ENCODE measurements at places on chromosomes 2 and 18.

- DNase-seq = no peak
These were observed 68.3 kb downstream of the TET3 start for GRCh38 chr2:74052732-74053710.

DNA sequence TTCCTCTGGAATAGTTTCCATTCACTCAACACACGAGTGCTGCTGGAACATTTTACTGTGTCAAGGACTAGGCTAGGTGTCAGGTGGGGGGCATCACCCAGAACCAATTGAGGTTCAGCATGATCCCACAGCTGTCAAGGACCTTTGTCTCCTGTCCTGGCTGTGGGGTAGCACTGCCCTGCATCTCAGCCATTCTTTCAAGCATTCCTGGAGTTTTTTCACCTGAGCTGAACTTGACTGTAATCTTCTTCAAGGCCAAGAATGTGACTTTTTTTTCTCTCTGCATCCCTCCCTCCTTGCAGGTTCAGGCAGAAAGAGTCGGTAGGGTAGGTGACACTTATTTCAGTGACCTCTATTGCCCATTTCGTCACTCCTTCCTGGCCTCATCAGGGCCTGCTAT, 3.5 kb downstream of the MAPK4 start:
- no peak for DNase-seq

DNA sequence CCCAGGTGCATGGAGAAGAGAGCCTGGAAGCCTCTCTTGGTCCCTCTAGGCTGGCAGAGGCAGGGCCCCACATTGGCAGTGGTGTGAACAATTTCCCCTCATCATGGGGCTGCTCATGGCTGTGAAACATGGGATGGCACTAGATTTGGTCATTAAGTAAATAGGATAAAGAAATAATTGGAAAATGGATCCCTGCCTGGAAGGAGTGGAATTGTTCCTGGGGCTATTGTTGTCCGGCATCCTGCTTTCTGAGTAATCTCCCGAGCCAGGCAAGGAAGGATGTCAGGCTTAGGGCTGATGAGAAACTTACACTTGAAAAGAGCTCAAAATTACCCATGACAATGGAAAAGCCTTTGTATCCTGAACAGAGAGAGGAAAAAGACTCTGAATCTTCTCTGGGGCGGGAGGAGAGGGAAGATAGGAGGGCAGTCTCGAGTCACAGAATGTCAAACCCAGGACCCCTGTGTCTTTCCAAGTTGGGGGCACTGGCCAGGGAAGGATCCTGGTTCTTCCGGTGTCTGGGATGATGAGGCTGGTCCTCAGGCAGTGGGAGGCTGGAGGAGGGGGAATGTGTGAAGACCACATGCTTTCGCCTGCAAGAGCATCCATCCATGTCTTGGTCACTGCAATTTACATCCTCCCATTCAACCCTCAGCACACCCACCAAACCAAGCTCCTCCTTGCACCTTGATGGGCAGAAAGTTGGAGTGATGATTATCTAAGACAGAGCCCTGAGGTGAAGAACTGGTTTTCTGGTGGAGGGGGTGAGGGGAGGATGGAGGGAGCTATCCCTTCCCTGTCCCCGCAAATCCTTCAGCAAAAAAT, 27.1 kb upstream of the STEAP3 start:
- no peak for DNase-seq

- no peak for DNase-seq
These were observed 1076.5 kb upstream of the ZEB2 start for GRCh38 chr2:145596416-145596815.

- no peak for DNase-seq
These were observed 300.6 kb upstream of the SALL3 start for GRCh38 chr18:78679031-78679430.

DNA sequence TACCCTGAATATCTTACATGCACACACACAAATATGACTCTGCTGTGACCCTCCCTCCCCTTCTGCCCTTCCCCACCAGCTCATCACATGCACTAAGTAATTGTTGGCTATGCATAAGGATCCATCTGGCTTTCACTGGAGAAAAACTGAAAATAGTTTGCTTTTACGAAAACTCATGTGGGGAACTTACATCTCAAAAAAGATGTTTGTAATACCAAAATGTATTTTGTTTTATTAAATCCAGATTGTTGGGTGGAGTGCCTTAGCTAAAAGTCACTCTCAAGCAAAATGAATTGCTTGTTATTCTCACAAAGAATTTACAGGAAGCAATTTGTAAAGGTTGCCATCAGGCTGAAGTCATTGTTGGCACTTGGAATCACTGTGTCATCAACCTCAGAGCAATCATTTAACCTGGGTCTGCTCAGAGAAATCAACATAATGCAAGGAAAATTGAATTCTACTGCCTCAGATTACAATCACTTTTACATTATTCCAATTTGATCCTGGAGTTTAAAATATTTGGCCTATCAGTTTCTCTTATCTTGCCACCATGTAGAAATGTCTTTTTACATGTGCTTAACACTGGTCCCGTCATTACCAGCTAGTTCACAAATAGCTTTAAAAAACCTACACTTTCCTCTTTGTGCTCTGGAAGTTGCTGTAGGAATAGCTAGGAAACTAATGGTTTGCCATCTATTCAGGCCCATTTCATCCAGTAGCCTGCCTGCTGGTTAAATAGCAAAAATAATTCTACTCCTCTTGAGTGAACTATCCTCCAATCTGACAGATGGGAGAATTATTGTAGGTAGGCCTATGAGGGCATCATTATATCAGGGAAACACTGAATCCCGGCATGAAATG, 90.3 kb upstream of the TMEM17 start:
- DNase-seq = no peak

DNA sequence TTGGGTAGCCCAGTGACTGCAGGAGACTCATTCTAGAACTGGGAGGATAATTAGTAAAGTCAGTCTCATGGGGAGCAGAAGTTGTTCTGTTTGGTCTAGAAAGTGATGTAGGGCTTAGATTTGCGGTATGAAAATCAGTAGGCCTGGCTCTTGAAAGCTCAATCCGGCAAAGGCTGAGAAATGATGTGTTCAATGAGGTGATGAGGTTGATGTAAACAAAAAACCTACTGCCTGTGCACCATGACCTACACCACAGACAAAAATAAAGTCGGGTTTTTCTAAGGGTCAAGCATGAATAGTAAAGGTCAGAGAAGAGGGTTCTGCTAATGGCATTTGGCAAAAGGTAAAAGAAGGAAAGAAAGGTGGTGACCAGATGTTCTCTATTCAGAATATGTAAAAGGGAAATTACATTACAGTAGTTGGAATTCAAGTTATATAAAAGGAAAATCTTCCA, 80.8 kb upstream of the COL5A2 start:
- DNase-seq = no peak

DNA sequence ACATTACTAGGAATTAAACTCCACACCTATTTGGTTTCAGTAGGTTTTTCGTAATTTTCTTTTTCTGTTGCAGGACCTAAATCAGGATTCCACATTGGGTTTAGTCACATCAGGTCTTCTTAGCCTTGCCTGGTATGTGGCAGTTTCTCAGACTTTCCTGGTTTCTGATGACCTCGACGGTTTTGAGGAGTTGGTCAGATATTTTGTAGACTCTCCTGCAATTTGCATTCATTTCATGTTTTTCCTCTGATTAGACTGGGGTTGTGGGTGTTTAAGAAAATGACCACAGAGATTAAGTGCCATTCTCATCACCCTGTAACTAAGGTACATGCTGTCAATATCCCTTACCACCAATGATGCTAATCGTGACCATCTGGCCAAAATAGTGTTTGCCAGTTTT, 97.3 kb upstream of the ST6GAL2 start:
- DNase-seq = no peak

DNA sequence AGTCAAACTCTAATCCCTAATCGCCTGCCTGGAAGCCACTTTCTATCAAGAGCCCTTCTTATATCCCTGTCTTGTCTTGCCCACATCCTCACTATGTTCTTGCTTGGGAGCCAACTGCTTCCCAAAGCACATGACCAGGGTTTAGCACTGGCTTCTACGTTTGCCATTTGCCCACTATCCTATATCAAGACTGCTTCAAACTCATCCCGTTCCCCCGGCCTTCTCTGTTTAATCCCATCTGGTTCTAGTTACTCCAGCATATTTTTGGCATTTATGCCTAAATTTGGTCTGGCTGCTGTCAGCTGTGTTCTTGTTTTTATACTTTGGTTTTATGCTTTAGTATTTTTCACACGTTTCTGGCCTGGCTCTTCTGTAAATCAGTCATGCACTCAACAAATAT, 40.2 kb downstream of the POLR1A start:
- no peak for DNase-seq

GRCh38 chr18:4586731-4587130, 131.6 kb upstream of the DLGAP1 start:
- no peak for DNase-seq

GRCh38 chr2:61172671-61173070, 10.7 kb downstream of the C2orf74 start:
- DNase-seq = no peak

DNA sequence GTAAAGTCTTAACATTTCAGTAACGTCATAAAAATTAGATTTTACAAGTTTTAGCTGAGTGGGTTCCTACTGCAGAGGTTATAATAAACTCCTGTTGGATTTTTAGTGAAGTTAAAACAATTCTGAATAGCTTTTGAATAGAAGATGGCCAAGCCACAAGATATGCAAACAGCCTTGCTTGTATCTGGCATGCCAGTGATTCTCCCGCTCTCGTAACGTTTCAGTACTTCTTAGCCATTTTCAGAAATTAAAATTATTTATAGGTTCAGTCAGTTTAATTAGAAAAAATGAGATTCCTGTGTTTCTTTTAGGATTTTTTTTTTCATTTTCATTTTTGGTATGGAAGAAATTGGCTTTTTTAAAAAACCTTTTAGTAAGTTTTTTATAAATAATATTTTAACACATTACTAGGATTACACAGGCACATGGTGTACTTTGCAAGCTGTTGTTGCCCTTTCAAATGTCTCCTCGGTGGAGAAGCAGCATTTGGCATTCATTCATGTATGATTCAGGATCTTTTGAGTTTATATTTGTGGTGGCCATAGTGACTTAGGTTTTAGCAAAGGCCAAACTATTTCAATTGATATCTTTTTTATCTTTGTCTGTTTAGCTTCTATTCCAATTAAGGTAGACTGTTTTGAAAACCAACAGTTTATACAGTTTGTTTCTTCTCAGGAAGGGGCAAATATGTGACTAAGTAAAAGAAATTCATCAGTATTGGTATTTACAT, 30.6 kb upstream of the RND3 start:
- no peak for DNase-seq

DNA sequence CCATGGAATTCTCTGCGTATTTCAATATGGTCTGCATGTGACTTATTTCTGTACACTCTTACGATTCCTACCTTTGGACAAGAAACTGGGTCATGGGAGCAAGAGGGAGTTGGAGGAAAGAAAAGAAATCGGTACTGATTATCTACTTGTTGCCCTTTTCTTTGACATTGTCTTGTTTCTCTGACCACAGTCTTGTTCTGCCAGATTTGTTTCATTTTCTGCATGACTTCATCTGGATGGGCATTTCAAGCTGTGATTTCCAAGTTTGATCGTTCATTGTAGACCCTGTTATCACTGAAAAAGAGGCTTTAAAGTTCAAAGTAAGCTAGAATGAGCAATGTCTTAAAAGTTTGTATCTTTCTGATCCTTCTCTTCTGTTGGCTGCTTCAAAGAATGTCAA, 2186.3 kb upstream of the CELF4 start:
- no peak for DNase-seq

DNA sequence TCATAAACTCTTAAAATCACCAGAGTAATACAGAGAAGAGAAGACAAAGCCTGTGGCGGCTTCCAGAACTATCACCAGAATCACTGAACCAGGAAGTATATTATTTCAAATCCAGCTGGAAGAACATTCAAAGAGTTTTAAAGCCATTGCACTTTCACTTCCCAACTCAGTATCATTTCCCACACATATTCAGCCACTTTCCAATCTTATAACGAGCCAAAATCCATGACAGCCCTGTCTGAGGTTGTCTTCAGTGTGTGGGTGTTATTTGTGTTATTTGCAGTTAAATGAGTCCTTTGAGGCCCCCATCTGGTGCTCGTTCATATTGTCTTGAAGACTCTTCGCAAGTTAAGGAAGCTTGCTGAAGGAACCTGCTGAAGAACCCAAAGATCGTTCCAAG, 559.9 kb downstream of the TSN start:
- DNase-seq = no peak

GRCh38 chr18:70469916-70470315, 181.1 kb downstream of the SOCS6 start:
- no peak for DNase-seq

GRCh38 chr18:7737550-7737949, 170.4 kb downstream of the PTPRM start:
- DNase-seq = no peak

DNA sequence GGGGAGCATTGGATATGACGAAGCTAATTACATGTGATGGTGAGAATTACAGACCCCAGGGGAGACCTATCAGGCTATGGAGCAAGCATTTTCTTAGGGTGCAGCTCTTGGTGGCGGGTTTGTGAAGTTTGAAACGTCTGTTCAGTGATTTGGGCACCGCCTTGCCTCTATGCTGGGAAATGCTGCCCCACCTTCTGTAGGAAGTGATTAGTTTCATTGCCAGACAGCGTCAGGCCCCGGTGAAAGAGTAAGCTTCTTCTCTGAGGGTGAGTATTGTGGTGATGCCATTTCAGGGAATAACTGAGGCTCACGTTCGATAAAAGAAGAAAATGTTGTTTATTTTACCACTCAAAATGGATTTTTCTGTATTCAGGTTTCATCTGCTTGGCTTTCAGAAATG, 186.2 kb upstream of the CDH2 start:
- no peak for DNase-seq

DNA sequence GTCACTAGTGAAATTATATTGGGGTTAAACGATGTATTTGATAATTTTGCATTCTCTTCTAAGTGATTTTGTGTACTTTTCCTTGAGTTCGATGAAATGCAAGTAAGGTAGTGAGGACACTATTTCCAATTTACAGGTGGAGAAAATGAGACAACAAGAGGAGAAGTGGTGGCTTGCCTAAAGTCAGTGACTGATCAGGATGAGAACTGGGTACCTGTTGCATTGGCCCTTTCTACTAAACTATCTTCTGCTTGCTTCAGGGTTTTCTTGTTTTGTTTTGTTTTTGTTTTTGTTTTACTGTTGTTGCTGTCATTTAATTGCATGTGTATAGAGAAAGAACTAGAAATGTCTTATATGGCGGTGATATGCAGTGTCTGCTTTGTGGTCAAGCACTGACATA, 31.4 kb upstream of the FBXO11 start:
- DNase-seq = no peak

DNA sequence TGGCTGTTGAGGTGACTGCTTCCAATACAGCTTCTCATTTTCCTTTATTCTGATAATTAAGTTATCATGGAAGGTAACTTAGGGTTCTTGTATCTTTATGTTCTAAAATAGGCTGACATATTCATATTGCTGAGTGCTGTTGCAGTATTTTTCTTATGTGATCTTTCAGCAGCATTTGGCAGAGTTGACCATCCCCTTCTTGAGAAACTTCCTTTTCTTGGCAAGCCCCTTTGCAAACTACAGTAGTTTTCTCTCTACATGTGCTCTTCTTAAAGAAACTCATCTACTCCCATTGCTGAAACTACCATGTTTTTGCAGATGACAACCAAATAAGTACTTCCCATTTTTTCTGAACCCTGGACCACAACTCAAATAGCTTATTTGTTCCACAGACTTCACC, 476.5 kb upstream of the TRIB2 start:
- DNase-seq = no peak

Measured in Right ventricle myocardium inferior (tissue), 1 donor.